ENCODE measurements at places on chromosomes 1 and 21.

- DNase-seq, result peak; percentile 43
Observed at GRCh38 chr1:244049162-244050013, 1.7 kb upstream of the ZBTB18 start.

GRCh38 chr1:57378534-57378933, 45.3 kb downstream of the DAB1 start:
- DNase-seq, result no peak

DNA sequence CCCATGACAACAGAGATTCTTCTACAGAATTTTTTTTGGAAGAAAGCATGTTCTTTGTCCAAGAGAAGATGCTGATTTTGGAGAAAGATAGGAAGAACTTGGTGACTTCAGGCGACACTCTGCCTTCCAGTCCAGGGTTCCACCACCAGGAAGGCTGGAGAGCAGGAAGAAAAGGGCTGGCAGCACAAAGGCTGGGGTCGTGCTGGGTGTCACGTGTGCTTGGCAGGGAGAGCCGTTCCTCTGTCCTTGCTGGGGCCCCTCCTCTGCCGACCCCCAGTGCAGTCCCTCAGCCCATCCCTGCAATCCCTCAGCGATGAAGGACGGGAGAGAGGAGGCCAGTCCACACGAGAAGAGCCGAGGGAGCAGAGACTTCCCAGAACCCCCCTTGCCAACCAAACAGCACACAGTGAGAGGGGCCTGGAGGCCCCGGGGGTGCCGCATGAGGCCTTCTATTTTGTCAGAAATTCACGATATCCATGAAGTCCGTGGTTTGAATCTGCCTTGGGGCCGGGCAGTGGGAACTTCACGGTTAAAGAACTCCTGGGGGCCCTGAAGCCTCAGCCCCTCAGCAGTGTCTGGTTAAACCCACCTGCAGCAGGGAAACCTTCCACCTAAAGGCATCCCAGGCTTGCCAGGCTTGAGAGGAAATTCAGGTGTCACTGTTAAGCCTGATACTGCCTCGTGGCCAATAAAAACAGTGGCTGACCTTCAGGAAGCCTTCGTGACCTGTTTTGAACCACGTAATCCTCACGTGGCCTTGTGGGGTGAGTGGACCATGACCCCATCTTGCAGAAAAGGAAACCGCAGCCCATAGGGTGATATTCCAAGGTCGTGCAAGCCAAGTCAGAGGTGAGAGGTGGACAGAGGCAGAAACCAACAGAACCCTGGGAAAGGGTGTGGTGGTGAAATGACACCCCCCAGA, 3.4 kb downstream of the KRTAP10-12 start:
- DNase-seq, result no peak

DNA sequence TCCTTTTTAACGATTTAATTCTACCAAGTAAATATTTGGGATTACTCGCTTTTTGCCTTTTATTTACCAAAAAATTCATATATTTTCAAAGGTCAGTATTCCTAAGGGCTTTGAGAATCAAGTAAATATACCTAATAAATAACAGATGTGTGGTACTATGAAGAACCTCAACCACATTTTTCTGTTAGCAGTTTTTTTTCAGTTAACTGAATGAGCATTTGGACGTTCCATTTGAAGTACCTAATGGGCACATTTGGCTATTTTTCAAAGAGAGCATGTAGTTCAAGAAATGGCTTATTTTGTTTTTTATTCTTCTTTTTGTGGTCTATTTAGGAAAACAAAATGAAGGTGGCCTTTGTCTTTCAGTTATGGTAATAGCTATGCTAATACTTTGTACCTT, 253.0 kb downstream of the GPR52 start:
- DNase-seq, result no peak

GRCh38 chr1:151294742-151295462, 12.8 kb downstream of the ZNF687 start:
- no peak for DNase-seq

GRCh38 chr1:220229771-220230170, 42.5 kb downstream of the RAB3GAP2 start:
- DNase-seq, result no peak

DNA sequence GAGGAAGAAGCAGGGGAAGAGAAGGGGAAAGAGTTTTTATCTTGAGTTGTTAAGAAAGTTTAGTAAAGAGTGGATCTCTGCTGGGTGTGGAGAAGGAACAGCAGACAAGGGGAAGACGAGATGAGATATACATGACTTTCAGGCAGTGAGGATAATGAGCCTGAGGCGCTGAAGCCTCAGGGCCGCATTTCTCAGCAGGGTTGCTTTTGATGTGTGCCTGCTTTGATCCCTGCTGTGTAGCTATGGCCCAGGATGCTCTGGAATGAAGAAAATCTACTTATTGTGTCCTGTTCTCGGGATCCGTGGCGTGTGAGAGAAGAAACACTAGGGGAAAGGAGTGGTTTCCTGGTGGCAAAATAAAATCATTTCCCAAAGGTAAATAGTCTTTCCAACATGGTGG, 15.1 kb upstream of the RPE65 start:
- DNase-seq, result no peak

GRCh38 chr1:178086766-178087165, 7.1 kb upstream of the RASAL2 start:
- DNase-seq, result no peak

DNA sequence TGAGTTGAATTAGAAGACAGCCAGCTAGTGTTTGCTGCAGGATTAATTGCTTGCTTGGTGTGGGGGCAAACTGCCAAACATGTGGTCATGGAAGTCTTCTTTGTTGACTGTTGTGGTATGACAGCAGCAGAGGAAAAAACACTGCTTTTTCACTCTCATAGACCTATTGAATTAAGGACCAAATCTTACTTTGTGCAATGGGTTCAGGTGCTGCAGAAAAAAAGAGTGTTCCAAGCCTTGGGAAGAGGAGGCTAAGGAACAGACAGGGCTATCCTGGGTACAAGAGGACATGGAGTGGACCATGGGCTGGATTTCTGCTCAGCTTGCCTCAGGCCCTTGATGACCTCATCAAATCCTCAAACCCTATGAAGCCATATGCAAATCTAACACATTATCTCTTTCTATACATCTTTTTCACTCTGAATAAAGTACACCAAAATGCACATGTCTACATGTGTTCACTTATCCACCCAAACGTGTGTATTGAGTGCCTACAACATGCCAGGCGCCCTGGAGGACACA, 61.5 kb downstream of the SIPA1L2 start:
- DNase-seq, result no peak

- DNase-seq, result no peak
Observed at GRCh38 chr21:42105476-42106315, 34.6 kb downstream of the UMODL1 start.

DNA sequence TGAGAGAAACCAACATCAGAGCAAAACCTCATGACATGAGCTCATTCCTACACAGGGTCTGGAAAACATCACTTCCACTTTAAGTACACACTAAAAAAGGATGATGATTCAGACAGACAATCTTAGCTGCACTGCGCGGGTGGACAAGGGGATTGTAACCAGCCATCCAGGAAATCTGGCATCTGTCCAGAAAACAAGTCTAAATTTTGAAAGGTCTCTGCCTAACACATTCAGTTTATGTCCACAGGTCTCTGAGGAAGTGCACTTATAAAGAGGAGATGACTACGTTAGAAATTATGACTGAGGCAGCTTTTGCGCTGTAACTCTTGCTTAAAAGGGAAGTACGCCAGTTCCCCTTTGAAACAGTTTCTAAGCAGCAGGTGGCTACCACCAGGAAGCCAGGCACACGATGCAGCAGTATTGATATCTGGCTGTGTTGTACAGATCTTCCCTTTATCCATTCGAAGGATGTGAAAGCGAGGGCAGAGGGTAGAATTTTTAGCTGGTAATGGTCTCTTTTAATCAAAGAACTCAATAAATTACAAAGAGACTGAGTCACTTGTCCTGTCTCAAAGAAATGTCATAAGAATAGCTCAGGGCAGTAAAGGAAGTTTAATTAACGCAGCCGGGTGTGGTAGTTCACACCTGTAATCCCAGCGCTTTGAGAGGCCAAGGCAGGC, 128.0 kb downstream of the SETD4 start:
- peak; percentile 49 for DNase-seq

DNA sequence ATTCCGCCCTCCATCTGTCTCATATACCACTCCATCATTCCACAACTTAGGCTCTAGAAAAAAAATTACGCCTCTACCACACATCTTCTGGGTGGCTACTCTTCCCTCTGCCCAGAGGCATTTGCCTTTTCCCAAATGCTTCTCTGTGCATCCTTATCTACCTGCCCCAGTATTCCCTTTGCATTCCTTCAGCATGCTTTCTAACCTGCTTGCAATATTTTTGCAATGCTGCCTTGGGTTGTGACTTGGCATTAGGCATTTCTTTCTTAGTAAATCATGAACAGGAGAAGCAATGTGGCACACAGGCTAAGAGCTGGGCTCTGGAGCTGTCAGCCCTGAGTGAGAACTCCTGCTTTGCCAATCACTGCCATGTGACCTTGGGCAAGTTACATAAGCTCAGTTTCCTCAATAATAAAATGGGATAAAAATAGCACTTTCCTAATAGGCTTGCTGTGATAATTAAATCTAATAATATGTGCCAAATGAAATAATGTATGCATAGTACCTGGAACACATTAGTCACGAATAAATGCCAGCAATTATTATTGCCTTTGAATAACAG, 276.0 kb downstream of the ASTN1 start:
- DNase-seq, result no peak

DNA sequence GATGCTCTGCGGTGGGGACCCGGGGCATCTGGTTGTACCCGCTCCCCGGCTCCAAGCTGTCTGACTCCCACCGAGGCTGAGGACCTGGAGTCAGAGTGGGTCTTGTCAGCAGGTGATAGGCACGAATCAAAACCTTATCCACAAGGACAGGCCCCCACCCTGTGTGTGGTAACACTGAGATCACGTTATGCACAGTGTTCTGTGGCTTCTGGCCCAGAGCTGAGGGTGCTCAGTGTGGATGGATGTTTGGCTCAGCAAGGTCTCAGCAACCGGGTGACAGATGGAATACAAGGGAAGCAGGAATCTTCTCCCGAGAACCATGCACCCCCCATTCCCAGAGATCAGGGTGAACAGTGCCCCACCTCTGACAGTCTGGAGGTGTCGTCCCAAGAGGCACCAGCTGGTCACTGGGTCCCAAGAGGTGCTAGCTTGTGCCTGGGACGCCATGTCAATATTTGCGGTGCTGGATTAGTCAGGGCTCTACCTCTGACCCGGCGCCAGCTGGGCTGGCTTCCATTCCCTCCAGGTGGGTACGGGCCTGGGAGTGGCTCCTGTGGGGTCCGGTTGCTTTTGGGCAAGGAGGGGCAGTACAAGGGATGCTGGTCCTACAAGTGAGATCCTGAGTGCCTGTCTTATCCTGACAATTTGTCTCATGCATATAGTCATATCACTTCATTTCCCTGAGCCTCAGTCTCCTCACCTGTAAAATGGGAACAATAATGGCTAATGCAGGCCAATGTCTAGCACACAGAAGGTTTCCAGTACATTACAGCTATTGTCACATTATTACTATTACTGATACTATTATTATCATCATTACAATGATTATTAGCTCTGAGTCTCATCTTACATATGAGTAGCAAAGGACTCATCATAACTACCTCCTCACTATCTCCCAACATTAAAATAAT, 957 bp downstream of the CAPN9 start:
- DNase-seq, result no peak

DNA sequence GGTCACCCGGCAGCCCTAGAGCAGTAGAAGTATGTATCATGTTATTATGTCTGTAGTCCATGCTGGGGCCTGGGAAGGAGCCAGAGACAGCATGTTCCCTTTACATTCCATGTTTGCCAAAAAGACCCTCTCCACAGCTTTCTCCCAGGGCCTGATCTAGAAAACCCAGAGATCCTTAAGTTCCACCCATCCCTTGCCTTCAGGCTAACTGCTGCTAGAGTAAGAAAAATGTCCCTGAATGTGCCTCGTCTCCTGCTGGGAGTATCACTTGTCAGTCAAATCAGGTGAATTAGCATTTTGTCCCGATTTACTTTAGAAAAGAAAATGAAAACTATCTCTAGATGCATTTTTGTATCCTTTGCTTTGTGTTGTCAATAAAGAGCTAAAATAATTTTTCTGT, 13.3 kb upstream of the MRPS14 start:
- no peak for DNase-seq

DNA sequence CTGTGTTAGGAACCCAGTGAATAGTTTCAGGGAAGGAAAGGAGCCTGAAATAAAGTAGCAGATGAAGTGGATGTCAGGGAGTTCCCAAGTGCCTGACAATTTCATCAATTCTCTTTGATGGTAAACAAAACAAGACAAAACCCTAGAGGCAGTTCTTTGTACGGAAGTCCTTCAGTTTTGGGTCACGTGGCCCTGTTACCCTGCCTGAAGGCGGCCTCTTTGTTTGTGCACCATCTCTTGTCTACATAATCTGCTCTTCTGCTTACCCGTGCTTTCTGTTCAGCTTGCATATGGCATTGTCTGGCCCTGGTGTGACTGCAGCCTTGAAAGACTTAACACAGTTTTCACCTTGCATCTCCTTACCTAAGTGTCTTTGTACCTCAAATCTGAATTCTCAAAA, 166.7 kb upstream of the DUSP10 start:
- no peak for DNase-seq

- DNase-seq, result no peak
Observed at GRCh38 chr21:41133874-41134522, 34.0 kb upstream of the BACE2 start.

GRCh38 chr1:235739124-235739523, 89.5 kb upstream of the GNG4 start:
- no peak for DNase-seq

GRCh38 chr1:6359216-6360116, 34.1 kb downstream of the ACOT7 start:
- DNase-seq, result peak; percentile 66

- DNase-seq, result no peak
Observed at GRCh38 chr21:41863439-41863740, 15.8 kb downstream of the PRDM15 start.

DNA sequence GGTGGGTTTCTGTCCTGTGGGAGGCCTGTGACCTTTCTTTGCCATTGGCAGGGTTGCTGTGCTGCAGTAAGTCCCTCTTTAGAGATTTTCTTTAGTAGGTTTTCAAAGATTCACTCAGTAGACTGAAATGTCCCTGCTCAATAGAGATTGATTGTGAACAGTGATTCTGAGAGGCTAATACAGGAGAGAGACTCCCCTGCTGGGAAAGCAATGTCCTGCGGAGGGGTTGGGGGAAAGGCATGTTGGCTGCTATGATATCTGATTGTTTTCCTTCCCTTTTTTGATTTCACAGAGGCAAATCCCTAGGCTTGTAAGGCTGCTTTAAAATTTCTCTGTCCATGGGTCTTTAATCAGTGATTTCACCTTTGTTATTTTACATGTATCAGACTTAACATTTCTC, 589.9 kb downstream of the ADGRL2 start:
- no peak for DNase-seq

DNA sequence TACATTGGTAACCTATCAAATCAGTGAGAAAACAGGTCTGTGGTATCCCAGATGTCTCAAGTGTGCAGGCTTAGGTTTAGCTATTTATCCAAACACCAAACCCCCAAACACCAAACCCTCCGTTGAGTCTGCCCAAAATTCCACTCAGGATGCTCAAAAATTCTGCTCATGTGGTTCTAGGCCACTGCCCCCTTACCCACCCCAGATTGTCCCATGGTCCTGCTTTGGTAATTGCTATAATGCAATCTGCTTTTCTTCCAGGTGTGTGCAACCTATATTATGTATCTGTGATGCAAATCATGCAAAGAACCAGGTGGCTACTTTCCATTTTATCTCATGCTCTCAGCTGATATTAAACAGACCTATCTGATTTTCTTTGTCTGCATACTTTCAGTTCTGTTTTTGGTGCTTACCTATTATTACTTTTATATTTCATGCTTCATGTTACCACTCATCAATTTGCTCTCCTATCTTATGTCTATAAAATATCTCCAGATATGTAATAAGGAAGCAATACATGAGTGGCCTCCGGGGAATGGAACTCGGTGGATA, 123.7 kb downstream of the TOMM20 start:
- no peak for DNase-seq

GRCh38 chr1:94606471-94606870, 64.9 kb upstream of the F3 start:
- DNase-seq, result no peak
